ENCODE measurements at places on chromosomes 6 and 20.

DNA sequence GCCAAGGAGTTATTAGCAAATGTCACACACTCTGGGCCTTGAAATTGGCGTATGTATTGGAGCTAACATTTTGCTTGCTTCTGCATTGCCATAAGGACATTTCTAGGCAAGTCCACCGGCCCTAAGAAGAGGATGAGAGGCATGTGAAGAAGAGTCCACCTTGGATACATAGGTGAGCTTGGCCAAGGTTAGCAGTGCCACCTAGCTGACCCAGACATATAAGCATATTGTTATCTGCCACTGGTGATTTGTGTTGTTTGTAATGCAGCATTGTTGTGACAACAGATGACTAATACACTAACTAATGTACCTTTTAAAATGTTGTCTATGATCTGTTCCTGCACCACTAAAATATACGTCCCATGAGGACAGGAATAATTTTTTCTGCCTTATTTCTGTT lies 24.8 kb upstream of the HLA-DQA2 start:
- DNase-seq: no peak

- no peak for DNase-seq
Observed at GRCh38 chr20:32316667-32317066, 39.2 kb downstream of the KIF3B start.

GRCh38 chr6:2998998-2999617 lies 586 bp upstream of the NQO2 start:
- peak; percentile 45 for DNase-seq

DNA sequence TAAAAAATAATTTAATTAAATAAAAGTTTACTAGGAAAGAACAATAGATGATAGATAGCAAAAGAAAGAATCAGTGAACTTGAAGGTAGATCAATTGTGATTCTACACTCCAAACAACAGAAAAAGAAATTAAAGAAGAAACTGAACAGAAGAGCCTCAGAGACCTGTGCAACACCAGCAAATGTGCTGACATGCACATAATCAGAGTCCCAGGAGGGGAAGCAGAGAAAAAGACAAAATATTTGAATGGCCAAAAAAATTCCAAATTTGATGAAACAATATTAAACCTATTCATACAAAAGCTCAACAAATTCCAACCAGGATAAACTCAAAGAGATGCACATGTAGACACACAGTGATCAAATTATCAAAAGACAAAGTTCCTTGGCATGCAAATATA lies 267.5 kb upstream of the OPRM1 start:
- DNase-seq: no peak

- DNase-seq: no peak
Observed at GRCh38 chr20:11833825-11834224, 83.9 kb upstream of the BTBD3 start.

GRCh38 chr20:34768096-34768495 lies 57.4 kb downstream of the NCOA6 start:
- DNase-seq: peak; percentile 55

DNA sequence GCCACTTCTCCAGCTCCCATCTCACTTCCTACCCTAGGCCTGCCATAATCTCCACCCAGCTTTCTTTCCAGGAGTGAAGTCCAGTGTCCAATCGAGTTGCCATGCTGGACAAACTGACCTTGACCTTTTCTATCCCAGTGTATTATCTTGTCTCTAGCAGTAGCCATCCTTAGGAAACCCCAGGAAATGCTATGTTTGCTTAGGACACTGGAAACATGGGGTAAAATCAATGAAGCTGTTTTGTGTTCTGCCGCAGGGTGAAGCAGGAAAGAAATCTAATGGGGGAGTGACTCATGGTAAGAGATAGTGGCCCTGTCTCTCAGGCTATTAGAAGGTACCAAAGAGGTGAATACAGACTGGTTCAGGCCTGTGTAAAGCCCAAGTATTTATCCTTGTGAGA lies 1110.1 kb upstream of the FLRT3 start:
- DNase-seq: no peak

DNA sequence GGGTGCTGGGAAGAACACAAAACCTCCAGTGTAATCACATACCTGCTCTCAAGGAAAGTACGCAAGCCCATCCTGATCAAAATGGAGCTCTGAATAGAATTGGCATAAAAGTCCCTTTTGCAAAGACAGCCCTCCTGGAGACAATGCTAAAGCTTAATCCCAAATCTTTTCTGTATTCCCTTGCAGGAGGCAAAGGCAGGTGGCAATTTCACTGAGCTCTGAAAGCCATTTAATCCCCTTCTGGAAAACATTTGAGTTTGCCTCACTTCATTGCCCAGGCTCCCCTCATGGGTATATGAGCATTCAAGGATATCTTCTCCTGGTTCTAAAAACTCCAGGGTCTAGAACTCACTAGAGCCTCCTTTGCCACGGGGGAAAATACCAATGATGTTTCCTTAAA lies 310.2 kb upstream of the CNR1 start:
- no peak for DNase-seq

GRCh38 chr6:18350271-18350670 lies 36.9 kb upstream of the RNF144B start:
- no peak for DNase-seq

DNA sequence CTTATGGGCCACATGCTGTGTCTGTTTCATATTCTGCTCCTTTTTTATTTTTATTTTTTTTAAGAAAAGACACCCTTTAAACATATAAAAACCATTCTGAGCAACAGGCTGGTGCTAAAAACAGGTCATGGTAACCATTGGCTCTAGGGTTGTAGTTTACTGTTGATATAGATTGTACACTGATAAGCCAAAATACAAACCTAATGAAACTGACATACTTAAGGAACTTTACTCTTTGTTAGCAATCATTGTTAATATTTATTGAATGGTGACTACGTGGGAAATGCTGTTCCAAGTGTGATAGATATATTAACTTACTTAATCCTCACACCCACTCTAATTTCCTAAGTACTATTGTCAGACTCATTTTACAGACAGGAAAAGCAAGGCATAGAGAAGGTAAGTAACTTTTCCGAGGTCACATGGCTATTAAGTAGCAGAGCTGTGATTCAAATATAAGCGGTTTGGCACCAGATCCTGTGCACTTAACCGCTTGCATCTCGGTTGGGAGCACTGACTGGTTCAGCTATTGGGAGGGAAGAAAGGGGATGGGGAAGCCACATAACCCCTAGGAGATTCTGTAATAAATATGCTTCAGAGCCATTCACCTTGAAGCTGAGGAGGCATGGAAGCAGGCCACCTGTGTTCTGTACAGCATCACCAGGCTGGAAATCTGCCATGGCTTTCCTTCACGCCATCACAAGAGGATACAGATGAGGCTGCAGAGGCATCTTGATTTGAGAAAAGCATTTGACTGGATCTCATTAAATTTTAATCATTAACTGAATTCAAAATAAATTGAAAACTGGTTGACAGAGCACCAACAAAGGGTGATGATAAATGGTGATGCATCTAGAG lies 4.9 kb downstream of the TRAF3IP2 start:
- DNase-seq: no peak

DNA sequence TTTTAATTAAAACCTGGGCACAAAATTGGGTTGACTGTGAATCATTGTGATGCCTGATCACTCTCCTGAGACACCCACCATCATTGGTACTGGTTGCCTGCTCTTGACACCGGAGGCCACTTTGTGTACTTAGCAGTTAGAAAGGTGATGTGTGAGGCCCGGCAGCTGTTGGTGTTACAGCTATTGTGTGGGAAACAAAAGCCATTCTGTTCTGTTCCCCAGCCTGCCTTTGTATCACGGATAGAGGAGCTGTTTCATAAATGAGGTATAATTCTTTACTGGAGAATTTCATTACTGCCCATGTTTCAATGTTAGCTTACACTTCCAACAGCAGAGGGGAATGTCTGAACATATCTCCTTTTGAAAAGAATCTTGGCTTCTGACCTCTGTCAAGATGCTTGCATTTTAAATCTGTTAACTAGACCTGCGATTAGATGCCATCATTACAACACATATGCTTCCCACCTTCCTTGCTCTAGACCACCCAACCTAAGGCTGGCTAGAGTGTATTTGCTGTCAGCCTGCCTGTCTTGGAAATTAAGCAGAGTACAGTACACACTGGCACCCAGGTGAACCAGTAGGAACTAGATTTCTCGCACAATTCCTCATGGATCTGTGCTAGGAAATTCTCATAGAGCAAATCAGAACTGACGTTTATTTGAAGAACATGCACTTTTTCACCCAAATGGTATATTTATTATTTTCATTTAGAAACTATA lies 142.4 kb upstream of the INSM1 start:
- DNase-seq: no peak

DNA sequence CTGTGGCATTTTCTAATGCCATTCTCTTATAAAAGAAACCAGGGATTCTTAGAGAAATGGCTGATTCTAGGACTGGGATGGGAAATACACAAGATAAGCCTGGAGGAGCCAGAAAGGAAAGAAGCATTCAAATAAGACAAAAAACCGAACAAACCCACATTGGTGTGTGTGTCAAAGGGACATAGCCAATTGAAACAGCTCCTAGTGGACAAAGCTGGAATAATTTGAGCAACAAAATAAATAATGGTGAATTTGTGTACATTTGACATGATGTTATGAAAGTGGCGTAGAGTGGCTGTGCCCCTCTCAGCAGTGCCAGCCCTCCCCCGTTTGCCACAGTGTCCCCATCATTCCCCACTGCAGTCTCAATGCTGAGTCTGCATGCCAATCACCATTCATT lies 55.5 kb downstream of the B3GAT2 start:
- no peak for DNase-seq

DNA sequence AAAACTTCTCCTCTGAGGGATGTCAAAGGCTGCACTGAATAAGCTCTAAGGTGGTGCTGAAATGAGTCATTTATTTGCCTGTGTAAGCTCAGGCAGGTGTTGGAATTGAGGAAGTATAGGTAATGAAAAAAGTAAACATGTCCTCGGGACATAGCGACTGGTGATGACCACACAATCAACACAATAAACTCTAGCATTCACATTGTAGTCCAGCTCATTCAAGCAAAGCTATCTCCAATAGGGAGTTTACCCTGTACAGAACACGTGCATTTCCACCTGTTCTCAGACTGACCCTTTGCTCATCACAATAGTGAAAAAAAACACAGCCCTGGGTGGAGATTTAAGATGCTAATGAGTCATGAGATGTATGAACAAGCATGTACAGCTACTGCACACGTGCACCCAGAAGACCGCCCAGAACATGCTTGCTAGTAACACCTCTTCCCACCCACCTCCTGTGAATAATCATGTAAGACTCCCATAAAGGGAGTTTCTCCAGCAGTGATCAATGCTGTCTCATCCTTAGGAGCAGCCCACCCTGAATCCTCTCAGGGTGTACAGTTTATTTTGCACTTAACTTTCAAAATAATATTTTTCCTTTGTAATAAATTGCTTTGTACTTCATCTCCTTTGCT lies 33.0 kb upstream of the POU5F1 start:
- no peak for DNase-seq

DNA sequence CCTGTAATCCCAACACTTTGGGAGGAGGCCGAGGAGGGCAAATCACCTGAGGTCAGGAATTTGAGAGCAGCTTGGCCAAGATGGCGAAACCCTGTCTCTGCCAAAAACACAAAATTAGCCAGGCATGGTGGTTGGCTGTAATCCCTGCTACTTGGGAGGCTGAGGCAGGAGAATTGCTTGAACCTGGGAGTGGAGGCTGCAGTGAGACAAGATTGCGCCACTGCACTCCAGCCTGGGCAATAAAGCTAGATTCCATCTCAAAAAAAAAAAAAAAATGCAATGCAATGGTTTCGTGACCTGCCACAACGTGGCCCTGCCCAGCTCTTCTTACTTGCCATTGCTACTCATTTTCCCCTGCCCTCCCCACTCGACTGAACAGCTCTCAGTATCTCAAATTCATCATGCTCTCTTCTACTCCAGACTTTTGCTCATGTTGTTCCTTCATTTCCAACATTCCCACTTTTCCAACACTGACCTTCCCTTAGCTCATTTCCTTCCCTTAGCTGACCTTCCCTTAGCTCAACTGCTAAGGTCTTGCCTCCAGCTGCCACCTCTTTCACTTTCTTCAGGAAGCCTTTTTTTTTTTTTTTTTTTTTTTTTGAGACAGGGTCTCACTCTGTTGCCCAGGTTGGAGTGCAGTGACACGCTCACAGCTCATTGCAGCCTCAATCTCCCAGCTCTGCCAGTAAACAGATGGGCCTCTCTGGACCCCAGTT lies 2.1 kb upstream of the MTHFD1L start:
- no peak for DNase-seq

- DNase-seq: no peak
Observed at GRCh38 chr6:77463861-77464494, 687 bp upstream of the HTR1B start.

DNA sequence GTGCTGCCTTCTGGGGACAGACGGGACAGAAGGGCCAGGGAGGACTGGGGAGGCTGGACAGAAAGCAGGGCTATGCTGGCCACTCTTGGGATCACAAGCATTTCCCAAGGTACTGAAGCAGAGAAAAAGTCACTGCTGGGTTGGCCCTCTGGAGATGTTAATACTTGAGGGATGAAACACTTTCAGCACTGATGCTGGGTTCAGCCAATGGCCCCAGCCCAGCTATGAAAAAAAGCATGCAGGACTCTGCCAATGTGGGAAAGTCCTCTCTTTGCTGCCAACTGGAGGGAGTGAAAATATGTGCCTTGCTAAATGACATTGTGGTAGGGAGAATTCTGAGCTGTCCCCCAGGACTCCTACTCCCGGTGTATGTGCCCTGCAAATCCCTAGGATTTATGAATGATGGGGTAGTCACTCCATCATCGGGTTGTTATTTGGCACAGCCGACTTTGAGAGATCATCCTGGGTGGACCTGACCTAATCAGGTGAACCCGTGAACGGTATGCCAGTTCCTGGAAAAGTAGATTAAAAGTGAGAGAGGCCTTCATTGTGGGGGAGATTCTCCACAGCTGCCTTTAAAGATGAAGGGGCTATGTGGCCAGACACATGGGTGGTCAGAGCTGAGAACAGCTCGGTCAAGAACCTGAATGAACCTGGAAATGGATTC lies 119.9 kb upstream of the TRAF3IP2 start:
- DNase-seq: no peak

- DNase-seq: no peak
Observed at GRCh38 chr20:41782255-41782654, 164.1 kb upstream of the CHD6 start.

DNA sequence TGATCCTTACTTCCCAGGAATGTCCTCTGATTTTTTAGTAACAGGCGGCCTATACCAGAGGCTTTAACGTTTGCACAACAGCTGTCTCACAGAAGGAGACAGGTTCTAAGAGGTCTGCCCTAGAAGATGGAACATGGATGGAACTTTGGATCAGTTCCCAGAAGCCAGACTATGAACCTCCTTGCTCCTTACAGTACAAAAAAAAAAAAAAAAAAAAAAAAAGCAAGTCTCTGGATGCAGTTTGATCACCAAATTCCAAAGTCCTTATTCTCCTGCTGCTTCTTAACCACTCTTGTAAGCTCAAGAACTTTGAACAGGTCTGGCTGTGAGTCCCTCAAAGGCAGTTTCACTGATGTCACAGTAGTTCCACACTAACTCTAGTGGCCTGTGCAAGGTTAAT lies 2.0 kb upstream of the TRMT11 start:
- DNase-seq: no peak

Measured in HS-27A (cell line).